Urinary bladder (tissue), 4 donors: ENCODE measurements at places on chromosomes 7 and 10.

GRCh38 chr10:89887830-89888229, 186.4 kb downstream of the KIF20B start:
- no peak for DNase-seq

DNA sequence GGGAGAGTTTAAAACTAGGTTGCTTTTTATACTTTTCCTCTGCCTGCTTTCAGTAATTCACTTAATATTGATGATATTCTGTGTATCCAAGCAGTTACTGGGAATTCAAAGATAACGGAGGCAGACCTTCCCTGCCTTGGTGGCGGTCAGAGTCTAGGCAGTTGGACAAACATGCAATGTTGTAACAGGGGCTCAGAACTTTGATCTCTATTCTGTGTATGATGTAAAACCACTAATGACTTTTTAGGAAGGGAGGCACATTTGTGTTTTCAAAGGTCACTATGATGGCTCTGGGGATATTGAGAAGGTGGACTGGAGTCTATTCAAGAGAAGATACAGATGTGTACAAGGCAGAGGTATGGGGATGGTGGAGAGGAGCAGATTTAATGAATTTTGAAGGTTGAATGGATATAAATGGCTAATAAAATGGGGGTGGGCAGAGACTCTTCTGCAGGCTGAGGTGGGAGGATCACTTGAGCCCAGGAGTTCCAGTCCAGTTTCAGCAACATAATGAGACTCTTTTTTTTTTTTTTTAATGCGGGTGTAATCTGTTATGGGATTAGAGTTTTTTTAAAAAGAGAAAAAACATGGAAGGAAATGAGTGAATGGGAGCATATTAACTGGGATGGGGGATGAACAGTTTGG, 5.7 kb upstream of the PON2 start:
- no peak for DNase-seq

- DNase-seq: no peak
These were observed 33.8 kb upstream of the ARMS2 start for GRCh38 chr10:122420624-122421007.

- no peak for DNase-seq
These were observed 34.3 kb downstream of the CDCA7L start for GRCh38 chr7:21911341-21911875.

GRCh38 chr7:143924851-143925250, 10.2 kb upstream of the OR2F2 start:
- DNase-seq: no peak

- DNase-seq: no peak
These were observed 123.4 kb upstream of the NEBL start for GRCh38 chr10:21020545-21020944.

DNA sequence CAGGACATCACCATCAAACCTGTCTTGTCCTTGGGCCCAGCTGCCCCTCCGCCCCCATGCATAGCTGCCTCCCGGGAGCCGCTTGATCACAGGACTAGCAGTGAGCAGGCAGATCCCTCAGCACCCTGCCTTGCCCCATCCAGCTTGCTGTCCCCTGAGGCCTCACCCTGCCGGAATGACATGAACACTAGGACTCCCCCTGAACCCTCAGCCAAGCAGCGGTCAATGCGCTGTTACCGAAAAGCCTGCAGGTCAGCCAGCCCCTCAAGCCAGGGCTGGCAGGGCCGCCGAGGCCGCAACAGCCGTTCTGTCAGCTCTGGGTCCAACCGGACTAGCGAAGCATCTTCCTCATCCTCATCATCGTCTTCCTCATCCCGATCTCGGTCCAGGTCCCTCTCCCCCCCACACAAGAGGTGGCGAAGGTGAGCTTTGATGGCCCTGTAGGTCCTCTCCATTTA, 5.2 kb upstream of the NOLC1 start:
- no peak for DNase-seq

GRCh38 chr10:102115775-102116174, 4.4 kb downstream of the LDB1 start:
- DNase-seq: no peak

DNA sequence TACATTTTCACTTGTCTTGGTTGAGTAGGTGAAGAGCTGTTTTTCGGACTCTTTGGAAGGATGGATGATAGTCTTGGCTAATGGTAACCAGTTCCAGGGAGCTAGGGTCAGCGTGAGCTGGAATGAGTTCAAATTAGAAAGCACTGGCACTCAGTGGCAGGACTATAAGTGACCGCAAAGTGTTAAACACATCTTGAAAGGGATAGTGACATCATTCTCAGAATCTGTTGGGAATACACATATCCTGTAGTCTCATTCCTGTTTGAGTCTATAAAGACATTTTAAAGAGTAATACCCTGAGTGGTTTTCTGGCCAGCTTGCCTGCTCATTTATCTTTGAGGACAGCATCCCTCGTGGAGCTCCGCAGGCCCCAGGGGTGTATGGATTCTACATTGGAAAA, 56.7 kb upstream of the TMEM248 start:
- DNase-seq: no peak

DNA sequence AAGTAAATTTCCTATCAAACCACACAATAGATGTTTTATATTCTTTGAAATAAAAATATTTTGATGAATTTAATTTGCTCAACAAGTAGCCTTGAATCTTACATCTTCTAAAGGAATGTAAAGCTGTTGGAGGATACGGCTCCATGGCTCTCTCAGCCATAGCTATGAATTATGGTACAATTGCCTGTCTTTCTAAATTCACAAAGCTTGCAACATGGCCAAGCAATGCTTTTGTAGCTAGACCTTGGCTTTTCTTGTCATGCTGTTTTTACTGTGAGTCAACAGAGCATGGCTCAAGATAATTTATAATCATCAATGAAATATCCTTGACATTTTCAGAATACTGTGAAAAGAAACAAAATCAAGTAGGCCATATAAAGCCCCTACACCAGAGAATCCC, 286.7 kb downstream of the CACNA2D1 start:
- no peak for DNase-seq

- DNase-seq: no peak
These were observed 149.1 kb downstream of the RGS10 start for GRCh38 chr10:119393421-119393820.

DNA sequence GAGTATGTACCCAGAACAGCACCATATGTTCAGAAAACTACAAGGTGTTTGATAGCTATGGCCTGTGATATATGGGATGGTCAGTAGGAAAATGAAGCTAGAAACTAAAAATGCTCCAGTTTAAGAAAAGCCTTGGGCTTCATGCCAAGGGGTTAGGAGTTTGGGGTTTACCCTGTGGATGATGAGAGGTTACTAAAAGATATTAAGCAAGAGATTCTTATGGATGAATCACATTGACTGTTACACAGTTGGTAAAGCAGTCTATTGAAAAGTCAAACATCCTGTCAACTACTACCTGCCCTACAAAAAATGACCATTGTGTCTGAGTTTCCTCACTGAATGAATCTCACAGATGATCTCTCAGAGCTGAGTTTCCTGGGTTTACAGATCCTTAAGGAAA, 166.2 kb upstream of the INHBA start:
- no peak for DNase-seq
